ENCODE measurements at places on chromosomes 13 and 19.

GRCh38 chr13:110433014-110433413 is 125.9 kb downstream of the COL4A2 start:
- DNase-seq = no peak

- DNase-seq = peak; percentile 44
Observed at GRCh38 chr13:95552539-95553441, at the start of gene CLDN10. Gene CLDN10, plus strand, starts transcription at chr13:95552720. Its CDS starts 34 bp downstream, at chr13:95552754.

GRCh38 chr19:43594710-43595604 is 977 bp downstream of the IRGQ start:
- DNase-seq = peak; percentile 75

- DNase-seq = no peak
Observed at GRCh38 chr13:24050292-24050711, 110.2 kb upstream of the SPATA13 start.

DNA sequence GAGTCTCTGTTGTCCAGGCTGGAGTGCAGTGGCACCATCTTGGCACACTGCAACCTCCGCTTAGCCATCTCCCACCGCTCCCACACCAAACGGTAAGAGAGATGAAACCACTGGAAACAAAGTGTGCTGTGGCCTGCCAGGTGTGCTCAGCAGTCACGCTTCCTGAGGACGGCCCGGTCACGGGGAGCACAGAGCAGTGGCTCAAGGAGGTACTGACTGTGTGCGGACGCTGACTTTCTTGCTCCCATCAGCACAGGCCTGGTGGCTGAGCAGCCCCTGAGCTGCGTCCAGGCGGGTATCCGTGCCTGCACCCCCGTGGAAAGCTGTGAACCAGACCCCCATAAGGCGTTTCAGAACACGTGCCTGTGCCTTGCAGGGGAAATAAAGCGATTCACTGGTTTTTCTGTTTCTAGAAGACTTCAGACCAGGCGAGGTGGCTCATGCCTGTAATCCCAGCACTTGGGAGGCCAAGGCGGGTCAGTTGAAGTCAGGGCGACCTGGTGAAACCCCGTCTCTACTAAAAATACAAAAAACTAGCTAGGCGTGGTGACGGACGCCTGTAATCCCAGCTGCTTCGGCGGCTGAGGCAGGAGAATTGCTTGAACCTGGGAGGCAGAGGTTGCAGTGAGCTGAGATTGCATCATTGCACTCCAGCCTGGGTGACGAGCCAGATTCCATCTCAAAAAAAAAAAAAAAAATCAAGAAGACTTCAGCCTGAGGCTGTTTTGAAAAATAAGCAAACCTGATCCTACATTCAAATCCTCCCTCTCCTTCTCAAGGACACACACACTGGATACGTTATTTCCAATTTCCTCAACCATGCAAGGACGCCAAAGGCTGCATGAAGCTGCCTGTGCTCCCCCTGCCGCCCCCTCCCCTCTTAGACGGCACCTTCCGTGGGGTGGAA is 25.5 kb downstream of the ADPRHL1 start:
- no peak for DNase-seq

GRCh38 chr13:112892426-112893206 is 76.4 kb upstream of the MCF2L start:
- DNase-seq = no peak

- DNase-seq = no peak
Observed at GRCh38 chr13:36668316-36668715, 5.5 kb upstream of the SERTM1 start.

DNA sequence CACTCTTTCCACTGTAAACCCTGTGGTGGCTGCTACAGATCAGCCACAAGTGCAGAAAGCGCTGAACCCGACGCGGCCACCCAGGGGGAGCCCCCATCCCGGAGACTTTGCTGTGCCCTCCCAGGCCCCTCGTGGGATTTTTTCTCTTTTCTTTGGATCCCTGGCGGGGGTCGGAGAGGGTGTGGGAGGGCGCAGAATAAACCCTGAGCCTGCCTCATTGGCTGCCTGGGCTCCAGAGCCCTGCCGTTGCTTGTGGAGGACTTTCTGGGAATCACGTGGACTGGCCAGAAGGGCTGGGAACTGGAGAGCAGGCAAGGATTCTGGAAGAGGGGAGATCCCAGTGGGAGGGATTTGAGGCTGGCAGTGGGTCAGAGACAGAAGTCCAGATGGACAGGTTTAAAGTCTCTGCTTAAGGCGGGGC is 24.9 kb downstream of the GADD45B start:
- no peak for DNase-seq

DNA sequence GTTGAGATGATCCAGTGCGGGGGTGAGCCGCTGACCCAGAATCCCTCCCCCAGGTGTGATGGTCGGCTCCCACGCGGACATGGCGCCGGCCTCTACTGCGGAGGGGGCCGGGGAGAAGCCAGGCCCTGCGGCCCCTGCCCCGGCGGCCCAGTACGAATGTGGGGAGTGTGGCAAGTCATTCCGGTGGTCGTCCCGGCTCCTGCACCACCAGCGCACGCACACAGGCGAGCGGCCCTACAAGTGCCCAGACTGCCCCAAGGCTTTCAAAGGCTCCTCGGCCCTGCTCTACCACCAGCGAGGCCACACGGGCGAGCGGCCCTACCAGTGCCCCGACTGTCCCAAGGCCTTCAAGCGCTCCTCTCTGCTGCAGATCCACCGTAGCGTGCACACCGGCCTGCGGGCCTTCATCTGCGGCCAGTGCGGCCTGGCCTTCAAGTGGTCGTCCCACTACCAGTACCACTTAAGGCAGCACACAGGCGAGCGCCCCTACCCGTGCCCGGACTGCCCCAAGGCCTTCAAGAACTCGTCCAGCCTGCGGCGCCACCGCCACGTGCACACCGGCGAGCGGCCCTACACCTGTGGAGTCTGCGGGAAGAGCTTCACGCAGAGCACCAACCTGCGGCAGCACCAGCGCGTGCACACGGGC is 3.7 kb upstream of the NAT14 start:
- no peak for DNase-seq

DNA sequence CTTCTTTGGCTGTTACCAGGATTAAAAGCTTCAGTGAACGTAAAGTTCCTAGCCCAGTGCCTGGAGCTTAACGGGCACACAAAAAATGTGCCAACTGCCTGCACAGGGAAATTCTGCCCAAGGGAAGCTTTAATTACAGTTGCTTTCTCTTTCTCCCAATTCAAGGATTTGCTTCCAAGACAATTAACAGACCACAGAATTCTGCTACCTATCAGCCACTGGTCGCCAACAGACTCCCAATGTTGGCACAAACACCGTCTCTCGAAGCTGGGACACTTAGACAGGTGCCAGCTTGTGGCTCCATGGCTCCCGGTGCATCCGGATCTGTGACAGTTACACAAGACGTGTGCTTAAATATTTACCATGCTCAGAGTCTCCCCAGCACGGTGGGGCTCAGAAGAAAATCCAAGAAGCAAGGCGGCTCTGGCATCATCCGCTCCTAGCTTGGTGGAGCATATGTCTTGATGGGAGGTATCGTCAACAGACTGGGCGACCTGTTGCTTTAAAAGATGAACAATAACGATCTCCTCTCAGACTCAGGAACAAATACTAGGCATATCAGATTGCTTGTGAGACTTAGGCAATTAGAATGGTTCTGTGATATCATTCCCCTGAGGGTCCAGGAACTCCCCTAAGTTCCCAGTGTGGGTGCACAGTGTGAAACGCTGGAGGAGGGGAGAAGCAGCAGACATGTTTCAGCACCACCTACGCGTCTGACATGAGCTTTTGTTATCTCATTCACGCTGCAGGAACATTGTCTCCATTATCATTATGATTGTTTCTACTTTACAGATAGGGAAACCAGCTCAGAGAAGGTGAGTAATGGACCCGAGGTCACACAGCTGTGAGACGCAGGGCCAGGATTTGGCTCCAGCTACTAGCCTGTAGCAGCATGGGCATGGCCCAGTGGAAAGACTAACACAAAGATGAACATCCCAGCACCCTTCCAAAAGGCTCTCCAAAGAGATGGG is 61.6 kb downstream of the ALOX5AP start:
- DNase-seq = peak; percentile 63

DNA sequence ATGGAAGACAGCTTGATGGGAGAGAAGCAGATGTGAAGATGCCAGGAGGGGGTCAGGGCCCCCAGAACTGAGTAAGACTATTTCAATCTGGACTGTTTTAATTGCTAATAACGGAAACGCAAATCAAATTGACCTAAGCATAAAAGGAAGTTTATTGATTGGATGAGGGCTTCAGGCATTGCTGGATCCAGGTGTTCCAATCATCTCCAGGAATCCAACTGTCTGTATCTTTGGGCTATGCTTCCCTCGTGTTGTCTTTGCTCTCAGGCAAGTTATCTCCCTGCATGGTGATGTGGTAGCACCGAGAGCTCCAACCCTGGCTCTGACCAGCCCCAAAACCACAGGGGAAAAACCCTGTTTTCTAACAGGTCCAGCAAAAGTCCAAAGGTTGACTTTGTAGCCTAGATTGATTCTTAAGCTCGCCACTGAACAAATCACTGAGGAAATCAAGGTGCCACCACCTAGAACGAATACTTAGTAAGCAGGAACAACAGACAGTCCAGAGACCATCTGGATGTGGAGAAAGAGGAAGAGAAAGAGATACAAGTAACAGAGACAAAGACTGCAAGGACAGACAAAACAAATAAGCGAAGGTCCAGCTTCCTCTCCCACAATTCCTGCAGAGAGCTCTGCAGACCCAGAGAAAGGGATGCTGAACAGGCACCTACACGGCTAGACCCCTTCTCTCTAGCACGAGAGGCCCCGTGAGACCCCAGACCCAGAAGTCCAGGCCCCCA is 1.2 kb upstream of the C19orf81 start:
- DNase-seq = no peak

- peak; percentile 60 for DNase-seq
Observed at GRCh38 chr19:35856546-35857149, at the start of gene KIRREL2. Gene KIRREL2, plus strand, starts transcription at chr19:35856911. Its CDS starts 209 bp downstream, at chr19:35857120.

GRCh38 chr19:1311543-1312091 is 25.9 kb downstream of the EFNA2 start:
- no peak for DNase-seq

GRCh38 chr19:1833540-1833939 is 14.7 kb downstream of the REXO1 start:
- no peak for DNase-seq

- DNase-seq = peak; percentile 83
Observed at GRCh38 chr19:36604656-36605100, 435 bp upstream of the ZNF382 start.

GRCh38 chr19:47370045-47370611 is 21.0 kb downstream of the DHX34 start:
- no peak for DNase-seq

DNA sequence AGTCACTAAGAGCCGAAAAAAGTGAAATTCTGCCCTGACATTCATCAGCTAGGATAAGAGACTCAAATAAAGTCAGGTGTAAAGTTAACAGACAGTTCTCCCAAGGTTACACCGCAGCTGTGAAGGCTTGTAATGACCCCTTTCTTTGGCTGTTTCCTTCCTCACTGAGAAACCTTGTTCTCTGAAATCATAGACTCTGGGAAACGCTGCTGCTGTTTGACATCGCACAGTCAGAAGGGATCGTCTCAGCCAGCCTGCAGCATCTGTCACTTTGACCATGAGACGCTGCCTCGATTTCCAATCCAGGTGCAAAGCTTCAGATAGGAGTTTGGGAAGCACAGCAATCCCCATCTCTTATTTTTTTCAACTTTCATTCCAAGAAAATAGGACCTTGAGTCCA is 678 bp downstream of the BCAT2 start:
- peak; percentile 33 for DNase-seq

- DNase-seq = no peak
Observed at GRCh38 chr13:112893207-112893569, 75.8 kb upstream of the MCF2L start.

DNA sequence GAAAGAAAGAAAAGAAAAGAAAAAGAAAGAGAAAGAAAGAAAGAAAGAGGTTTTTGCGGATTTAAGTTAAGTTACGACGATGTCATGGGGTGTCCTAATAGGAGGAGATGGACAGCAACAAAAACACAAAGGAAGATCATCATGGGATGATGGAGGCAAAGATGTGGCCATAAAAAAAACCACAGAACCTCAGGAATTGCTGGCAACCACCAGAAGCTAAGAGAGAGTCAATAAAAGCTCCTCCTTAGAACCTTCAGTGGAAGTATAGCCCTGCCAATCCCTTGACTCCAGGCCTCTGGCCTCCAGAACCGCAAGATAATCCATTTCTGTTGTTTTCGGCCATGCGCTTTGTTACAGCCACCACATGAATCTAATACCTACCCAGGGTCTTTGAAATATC is 11.5 kb downstream of the PLEKHA4 start:
- no peak for DNase-seq

DNA sequence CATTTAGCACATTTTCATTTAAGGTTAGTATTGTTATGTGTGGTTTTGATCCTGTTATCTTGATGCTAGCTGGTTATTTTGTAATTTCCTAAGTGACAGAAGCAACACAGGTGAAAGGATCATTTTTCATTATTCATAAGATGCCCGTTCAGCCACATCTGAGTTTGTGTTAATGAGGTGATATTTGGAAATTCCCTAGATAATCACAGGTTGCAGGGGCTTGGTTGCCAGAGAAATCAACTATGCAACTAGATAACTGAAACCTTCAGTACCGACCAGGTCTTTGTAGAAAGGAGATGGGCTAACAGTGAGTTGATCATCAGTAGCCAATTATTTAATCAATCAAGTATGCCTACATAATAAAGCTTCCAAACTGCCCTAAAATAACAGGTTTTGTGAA is 121.3 kb upstream of the UFM1 start:
- DNase-seq = no peak

DNA sequence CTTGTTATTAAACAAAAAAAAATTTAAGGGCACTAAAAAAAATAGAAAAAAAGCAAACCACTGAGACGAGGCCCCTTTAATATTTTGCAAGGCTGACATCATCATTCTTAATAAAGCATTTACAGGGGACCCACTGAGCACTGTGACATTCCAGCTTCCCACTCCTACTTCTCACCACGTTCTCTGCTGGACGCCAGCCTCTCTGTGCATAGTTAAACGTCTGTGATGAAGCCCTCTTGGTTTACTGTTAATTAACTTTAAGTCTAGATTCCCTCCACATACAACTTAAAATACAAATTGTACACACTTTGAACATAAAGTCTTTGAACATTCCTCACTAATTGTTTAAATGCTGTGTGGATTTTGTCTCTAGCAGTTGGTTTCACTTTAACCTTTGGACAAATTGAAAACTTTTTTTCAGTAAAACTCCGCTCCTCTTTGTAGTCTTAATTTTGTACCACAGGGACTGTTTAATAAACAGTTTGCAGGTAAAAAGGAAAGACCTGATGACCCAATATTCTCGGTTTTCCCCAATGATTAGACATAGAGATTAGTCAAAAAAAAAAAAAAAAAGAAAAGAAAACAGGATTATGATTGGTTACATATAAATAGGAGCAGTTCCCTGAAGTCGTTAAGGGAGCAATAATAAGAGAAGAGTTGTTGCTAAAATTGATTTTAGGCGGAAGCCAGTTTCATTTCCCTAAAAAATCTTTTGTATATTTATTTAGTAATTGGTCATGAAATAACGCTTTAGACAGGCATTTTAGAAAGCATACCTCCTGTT is 219.8 kb downstream of the MZT1 start:
- no peak for DNase-seq

- DNase-seq = no peak
Observed at GRCh38 chr13:114318624-114319023, 4.3 kb downstream of the CHAMP1 start.

DNA sequence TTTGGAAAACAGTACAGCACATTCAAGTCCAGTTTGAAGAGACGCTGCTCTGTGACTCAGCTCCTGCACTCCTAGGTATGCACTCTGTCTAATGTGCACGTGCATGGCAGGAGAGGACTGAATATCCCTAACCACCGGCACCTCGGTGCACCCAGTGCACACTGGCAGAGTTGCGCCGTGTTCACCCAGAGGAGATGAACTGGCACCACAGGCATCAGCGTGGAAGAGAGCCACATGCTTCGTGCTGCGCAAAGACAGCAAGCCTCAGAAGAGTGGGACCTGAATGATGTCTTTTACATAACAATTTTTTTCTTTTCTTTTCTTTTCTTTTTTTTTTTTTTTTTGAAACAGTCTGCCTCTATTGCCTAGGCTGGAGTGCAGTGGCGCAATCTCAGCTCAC is 122.3 kb downstream of the DPF1 start:
- no peak for DNase-seq
